Colonic mucosa (tissue), 4 donors: ENCODE measurements at places on chromosomes 16 and 17.

DNA sequence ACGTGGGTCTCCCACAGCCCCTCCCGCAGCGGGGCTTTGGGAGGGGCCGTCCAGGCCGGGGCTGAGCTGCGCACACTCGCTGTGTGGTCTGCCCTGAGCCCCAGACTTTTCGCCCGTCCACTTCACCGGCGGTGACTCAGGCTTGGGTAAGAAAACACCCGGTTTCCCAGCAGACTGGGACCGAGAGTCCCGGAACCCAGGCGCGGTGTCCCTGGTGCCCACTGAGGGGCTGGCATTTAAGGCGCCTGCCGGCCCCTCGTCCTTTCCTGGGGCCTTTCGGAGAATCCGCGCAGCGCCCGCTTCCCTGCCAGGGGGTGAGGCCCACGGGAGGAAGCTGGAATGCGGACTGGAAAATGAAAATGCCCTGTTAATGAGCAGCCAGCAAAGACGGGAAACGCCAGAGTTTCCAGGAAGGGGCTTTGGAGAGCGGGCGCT lies 100.3 kb downstream of the C16orf95 start:
- DNase-seq, result no peak

- DNase-seq, result peak; percentile 54
Observed at GRCh38 chr17:40290629-40291280, 3.1 kb downstream of the CDC6 start.

DNA sequence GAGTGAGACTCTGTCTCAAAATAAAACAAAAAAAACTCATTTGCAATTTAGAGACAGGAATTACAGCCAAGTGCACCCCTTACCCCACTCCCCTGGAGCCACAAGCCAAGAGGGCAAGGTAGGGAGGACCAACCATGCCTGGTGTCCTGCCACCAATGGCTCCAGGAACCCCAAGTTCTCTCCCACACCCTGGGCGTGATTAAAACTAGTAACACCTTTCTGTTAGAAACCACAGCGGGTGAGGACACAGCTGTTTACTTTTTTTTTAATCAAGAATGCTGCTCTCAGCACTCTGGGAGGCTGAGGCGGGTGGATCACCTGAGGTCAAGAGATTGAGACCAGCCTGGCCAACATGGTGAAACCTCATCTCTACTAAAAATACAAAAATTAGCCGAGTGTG lies 38.1 kb downstream of the ANKRD11 start:
- no peak for DNase-seq

DNA sequence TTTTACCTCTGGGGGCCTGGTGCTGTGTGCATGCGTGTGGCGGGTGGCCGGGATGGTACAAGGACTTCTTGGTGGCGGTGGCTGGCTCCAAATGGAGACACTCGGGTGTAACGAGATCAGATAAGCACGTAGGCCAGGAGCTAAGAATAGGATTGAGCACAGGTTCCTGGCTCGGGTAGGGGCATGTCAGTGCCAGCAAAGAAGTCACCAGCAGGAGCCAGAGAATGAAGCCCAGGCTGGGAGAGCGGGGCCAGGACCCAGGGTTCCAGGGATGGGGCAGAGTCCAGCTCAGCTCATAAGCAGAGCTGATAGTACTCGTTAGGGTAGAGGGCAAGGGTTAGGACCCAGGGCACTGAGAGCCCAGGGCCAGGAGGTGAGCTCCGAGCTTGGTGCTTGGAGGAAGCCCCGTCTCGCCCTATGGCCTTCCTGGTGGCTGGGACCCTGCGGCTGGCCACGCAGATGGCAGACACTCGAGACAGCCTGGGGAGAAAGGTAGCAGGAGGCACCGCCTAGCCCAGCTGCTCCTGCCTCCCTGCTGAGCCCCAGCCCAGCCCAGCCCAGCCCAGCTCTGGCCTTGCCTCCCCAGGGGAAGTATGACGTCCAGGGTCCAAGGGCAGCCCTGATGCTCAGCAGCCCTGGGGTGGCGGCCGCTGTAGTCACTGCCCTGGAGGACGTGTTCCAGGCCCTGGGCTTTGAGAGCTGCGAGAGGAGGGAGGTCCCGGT lies 8.9 kb downstream of the ZNF213 start:
- DNase-seq, result peak; percentile 69

GRCh38 chr16:19375561-19376158 lies 42.0 kb upstream of the TMC5 start:
- DNase-seq, result peak; percentile 42

GRCh38 chr16:77148121-77148520 lies 42.9 kb upstream of the MON1B start:
- DNase-seq, result no peak

- no peak for DNase-seq
Observed at GRCh38 chr17:74116087-74116717, 87.3 kb upstream of the RPL38 start.

DNA sequence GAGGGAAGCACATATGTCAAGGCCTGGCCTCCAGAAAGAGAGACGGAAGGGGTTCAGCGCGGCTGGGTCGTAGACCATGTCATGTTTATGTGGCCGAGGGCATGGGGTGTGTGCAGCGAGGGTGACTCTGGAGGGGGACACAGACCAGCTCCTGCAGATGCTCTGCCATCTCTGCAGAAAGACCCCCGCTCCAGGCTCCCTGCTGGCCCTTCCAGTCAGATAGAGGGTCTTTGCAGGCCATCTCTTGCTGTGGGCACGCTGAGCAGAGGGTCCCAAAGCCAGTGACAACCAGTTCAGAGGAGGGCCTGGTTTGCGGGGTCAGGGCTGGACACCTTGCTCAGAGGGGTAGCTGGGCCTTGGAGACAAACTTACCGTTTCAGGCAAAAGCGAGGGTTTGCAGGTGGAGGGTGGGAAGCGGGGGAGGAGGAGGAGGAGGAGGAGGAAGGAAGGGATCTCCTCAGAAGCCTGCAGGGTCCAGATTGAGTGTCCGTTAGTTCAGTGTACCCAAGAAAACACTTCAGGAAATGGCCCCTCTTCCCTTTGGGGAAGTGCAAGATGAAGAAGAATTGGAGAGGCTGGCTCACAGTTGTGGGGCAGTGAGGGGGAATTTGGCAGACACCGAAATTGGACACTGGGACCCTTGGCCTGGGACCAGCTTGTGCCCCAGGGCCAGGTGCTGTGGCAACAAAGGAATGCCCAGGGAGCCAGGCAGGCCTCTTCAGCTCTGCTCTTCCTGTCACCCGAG lies 102.8 kb downstream of the CMIP start:
- no peak for DNase-seq

DNA sequence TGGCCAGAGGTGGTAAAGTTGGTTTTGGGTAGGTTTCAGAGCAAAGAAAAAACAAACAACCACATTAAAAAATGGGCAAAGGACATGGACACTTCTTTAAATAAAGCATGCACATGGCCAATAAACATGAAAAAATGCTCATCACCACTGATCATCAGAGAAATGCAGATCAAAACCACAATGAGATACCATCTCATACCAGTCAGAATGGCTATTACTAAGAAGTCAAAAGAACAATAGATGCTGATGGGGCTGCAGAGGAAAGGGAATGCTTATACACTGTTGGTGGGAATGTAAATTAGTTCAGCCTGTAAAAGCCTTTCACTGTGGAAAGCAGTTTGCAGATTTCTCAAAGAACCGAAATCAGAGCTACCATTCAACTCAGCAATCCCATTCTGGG lies 598.4 kb upstream of the SOX9 start:
- no peak for DNase-seq

DNA sequence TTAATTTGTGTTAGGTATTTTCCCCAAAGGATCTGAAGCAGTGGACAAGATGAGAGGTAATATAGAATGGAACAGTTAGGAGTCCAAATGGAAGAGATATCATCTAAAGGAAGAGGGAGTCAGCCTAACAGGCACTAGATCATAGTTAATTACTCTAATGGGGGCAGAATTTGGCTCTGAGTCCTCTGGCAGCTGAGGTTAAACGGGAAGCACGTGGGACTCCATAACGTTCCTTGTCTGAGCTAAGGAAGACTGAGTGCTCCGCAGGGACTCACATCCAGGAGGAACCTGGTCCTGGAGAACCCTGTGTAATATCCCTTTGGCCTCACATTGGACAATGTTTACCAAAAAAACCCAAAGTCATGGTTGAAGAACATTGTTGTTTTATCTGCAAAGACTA lies 46.6 kb upstream of the TEX2 start:
- no peak for DNase-seq

DNA sequence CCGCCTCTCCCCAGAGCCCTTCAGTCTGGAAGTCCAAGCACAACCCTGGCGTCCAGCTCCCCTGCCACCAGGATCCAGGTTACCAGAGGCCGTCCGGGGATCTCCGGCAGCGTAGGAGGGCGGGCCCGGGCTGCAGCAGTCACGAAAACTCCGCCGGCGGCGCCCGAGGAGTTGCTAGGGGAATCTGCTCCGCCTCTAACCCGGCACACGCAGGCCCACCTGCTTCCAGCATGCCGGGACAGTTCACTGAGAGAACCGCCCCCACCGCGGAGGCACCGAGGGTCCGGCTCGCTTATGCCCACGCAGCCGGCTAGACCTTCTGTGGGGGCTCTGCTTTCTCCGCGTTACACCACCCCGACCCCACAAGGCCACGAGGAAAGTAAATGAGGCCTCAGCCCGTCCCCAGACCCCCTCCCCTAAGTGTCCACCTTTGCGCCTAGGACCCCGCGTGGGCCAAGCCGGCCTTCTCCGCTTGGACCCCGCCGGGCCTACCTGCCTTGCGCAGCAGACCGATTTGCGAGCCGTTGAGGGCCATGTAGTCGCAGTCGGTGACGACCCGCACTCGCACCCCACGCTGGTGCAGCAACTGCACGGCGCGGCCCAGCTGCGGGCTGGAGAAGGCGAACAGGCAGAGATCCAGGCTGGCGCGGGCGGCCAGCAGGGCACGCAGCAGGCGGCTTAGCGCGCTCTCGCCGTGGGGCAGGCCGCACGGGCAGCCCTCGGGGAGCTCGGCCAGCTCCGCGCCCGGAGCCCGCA lies 587 bp downstream of the PLD6 start:
- DNase-seq, result peak; percentile 68

DNA sequence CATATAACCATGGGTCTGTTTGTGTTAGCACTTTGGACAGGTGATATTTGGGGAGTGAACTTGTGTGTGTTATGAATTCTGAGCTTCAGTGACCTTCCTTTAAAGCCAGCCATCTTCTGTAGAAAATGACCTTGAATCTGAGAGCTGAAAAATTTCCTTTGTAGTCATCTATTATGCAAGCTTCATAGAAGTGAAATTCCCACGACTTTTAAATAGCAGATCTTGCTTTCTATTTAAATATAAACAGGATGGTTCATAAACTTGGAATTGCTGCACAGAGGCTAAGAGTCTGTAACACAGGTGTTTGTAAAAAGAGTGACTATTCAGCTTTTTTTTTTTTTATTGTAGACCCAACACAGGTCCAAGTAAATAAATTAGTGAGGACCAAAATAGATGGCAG lies 85.5 kb downstream of the MARCHF10 start:
- DNase-seq, result no peak

DNA sequence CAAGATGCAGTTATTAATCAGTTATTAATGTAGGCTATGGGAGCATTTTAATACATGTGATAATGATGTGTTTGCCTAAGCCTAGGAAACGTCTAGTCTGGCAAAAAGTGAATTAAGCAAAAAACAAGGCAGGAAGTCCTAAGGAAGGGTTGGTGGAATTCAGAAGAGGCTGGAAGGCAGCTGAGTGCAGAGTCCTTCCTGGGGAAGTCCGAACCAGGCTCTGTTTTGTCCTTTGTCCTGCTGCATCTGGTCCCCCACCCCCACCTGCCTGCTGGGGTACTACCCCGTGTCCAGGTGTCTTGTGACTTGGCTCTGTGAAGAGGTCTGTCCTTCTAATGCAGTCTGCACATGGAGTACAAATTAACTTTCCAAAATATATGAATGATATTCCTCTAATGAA lies 1.5 kb upstream of the MYH10 start:
- no peak for DNase-seq

GRCh38 chr17:71828182-71828596 lies 292.6 kb upstream of the SOX9 start:
- DNase-seq, result no peak

DNA sequence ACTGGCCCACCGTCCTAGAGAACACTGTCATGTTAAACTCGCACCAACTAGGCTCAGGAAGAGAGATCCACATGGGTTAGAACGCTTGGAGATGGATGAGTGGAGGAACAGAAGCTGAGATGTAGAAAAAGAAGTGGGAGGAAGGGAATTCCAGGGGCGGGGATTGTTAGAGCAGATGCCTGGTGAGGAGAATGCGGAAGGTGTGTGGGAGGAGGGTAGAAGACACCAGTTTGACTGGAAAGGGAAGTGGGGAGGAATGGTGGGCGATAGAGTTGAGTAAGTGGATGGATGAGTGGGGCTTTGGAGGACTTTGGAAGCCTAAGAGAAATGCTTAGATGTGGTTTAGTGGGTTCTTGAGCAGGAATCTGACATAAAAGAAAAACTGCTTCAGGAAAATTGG lies 37.4 kb downstream of the DHX38 start:
- no peak for DNase-seq

DNA sequence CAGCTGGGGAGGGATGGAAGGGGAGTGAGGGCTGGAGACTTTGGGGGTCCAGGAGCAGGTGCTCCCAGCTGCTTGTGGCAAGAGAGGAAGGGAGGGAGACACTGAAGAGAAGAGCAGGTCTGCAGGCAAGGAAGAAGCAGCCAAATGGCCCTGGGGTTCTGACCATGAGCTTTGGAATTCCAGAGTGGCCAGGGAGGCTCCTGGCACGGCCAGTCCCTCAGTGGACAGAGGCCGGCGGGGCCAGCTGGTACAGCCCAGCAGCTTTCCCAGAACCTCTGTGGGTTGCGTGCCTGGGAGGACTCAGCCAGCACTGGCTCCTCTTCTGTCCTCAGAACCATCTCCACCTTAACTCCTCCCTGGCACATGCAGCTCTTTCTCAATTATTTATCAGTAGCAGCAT lies 233.0 kb downstream of the MSI2 start:
- no peak for DNase-seq

- no peak for DNase-seq
Observed at GRCh38 chr16:8961811-8962390, 1.8 kb downstream of the USP7 start.

- DNase-seq, result no peak
Observed at GRCh38 chr17:16433514-16433913, 18.1 kb downstream of the TRPV2 start.

GRCh38 chr17:15914400-15915170 lies 30.3 kb upstream of the ADORA2B start:
- no peak for DNase-seq

DNA sequence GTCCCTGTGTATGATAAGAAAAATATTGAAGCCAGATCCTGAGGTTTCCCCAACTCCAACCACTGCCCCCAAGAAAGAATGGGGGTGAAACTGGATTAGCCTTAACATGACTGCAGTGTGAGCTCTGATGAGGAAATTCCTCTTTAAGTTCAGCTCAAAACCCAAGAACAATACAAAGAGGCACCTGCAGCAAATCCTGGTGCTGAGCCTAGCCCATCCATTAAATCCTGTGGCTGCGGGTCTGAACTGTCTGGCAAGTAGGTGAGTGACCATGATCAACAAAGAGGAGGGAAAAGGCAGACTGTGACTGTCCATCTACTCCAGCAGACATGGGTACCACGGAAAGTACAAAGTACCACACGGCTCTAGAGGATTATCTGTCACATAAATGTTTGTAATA lies 64.2 kb downstream of the CREBBP start:
- no peak for DNase-seq
